ENCODE measurements at places on chromosomes 3 and 15.

DNA sequence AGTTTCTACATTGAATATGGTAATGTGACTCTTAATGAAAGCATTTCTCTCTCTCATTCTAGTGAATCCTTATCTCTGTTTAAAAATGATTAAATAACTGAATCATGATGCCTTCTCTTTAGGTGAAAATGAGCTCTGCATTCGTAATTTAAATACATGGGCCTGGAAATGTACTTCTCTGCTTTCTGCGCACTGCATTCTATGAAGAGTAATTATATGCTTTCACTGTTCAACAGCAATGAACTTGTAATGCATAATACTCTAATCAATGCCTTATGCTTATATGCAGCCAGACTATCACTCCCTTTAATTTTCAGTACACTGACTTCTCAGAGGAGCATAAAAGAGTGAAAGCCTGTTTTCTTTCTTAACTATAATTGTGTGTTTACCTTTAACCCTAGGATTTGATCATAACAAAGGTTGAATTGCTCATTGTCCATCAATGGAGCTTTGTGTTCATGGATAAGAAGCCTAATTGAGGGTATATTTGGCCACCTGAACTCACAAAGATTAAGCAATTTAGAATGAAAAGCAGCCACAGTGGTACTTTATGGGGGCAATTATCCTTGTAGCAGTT lies 330.8 kb upstream of the PDZRN3 start:
- peak; percentile 99 for DNase-seq

GRCh38 chr3:79040701-79041100 lies 727.1 kb downstream of the ROBO1 start:
- no peak for DNase-seq

- DNase-seq: no peak
These were observed 30.3 kb upstream of the FSTL1 start for GRCh38 chr3:120481081-120481480.

- DNase-seq: no peak
These were observed 35.4 kb upstream of the KCNMB3 start for GRCh38 chr3:179286331-179286730.

DNA sequence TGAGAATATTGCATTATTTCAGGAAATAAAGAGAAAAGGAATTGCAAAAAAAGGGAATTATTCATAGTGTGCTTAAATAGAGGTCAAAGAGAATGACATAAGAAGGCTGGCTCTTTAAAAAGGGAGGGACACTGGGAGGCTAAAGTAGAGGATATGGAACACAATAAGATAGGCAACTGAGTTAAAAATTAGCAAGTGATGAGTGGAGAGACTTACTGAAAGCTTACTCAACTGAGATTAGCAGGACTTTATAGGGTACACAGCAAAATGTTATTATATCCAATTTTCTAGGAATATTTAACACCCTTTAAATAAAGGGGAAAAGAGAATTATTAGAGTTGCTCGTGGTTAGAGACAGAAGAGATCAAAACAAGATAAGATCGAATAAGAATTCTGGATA lies 375.2 kb downstream of the LSAMP start:
- no peak for DNase-seq

GRCh38 chr3:143002083-143002712 lies 828 bp downstream of the U2SURP start:
- DNase-seq: peak; percentile 19

Measured in NCI-H2227 treated with DMSO at 0.1 percent for 48 hours (cell line).